ENCODE measurements at places on chromosomes 5 and 9. TPM values are rescaled to one million over a fixed set of nuclear protein-coding genes. Genes with fewer than 3 reads are reported as not detected.

DNA sequence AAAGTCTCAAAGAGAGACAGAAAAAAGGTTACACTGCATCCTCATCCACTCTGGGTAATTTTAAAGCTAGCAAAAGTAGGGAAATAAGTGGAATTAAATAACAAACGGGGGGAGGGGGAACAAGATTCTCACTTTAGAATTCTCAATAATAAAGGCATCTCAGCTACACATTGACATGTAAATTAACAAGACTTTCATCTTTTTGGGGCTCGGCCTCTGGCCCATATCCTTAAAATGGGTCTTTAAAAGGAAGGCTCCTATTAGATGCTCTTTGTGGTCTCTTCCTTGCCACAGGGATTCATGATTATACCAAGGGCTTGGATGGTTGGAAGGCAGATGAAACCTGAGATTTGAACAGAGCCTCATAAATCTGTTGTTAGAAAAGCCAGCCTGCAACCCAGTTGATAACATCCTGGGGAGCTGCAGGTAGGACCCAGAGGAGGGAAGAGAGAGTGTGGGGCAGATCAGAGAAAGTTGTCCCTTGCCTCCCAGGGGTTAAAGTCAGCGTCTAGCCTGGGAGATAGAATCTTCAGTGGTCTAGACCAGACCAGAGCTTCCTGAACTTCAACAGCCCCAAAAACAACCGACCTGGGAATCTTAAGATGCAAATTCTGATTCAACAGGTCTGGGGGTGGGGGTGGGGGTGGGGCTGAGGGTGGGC lies 135.9 kb downstream of the GCNT1 start:
- DNase-seq, result no peak

DNA sequence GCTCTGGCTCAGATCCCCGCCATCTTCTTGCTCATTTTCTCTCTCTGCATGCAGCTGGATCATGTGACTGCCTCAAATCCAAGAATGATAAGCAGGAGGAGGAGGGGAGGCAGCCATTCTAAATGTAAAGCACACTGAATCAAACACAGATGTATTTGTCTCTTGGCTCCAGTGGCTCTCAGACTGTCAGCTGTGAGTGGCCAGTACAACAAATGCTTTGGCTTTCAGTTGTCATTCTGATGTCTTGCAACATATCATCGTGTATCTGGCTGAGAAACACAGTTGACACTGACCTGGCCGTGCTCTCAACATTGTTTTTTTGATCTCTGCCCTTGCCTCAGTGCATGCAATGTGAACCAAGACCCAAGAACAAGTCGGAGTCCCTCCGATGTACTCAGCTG lies 233.1 kb downstream of the ADAMTSL1 start:
- DNase-seq, result peak; percentile 7

Gene CAMK2A
- total RNA-seq, result not detected

- no peak for DNase-seq
Observed at GRCh38 chr5:170228762-170229435, 3.9 kb upstream of the C5orf58 start.

DNA sequence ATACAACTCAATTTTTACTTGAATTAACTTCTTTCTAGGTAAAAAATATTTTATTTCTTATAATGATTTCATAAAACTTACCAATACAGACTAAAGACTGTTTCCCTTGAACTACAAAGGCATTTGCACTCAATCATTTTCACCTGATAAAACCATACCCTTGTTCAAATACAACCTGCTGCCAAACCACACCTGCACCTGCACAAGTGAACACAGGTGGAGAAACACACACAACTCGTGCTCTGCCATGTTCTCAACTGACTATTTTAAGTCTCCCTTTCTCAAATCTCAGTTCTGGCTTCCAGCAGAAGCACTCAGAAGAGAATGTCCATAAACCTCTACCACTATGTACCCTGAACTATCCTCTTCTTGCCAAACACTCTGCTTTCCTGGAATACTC lies 1892.1 kb downstream of the MAT2B start:
- no peak for DNase-seq

- DNase-seq, result no peak
Observed at GRCh38 chr5:102069974-102070373, 226.1 kb downstream of the SLCO4C1 start.

- DNase-seq, result no peak
Observed at GRCh38 chr5:38618154-38618553, 61.7 kb upstream of the LIFR start.

Gene ADGRD2
- total RNA-seq, result not detected

Gene TMEM174
- not detected for total RNA-seq

DNA sequence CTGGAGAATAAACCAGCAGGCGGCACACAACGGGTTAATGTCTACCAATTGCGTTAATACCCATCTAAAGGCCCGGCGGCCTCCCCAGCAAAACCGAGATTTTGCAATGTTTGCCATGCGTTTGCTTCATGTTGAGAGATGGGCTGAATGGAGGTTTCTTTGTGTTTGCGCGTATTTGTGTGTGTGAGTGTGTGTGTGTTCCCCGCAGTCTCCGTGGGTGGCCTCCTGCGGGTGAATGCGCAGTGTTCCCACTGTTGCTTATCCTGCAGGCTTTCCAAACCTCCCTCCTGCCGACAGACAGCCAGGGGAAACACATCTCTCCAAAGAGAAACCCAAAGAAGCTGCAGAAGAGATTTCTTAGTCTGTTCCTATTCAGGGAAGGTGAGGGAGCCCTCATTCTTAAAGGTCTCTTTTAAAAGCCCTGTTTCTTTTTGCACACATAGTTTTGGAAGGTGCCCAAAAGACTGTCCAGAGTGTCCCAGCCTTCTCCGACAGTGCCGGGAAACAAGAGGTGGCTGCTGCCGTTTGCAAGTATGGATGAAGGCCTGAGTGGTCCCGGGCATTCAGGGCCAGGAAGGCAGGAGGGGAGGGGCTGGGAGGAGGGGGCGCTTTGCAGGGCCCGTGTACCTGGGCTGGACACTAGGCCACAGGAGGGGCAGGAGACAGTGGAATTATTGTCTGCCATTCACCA lies 103.8 kb upstream of the ERCC6L2 start:
- DNase-seq, result peak; percentile 82

Gene SLC6A18
- not detected for total RNA-seq

GRCh38 chr5:112869948-112870347 lies 8.9 kb downstream of the SRP19 start:
- DNase-seq, result no peak

- DNase-seq, result no peak
Observed at GRCh38 chr5:94505327-94506068, 112.9 kb downstream of the KIAA0825 start.

GRCh38 chr9:112046181-112046580 lies 128.9 kb downstream of the SUSD1 start:
- no peak for DNase-seq

Gene C5orf52
- not detected for total RNA-seq

Gene LIX1
- total RNA-seq, result not detected

Gene DYNC2I2
- 40.2 TPM for total RNA-seq

Gene OR1J2
- not detected for total RNA-seq

DNA sequence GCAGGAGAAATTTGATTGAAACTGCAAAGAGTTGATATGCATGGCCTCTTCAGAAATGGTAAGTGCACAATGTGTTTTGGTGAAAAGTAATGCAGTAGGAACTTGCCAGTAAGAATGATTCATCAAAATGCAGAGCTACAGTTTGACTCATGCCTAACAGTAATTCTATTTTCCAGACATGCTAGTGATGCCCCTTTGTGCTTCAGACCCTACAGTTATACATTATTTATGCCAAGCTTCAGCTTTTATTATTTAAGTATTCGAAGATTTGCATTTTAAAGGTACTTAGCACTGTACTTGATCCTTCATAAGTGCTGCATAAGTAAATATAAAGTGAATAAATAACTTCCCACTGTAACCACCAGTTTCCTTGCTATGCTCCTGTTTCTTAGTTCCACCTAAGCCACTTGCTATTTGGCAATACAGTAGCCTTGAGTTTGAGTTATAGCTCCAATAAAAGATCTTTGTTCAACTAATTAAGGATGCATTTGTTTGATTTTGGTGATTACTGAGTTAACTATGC lies 3.6 kb upstream of the SPATA31E1 start:
- DNase-seq, result no peak

DNA sequence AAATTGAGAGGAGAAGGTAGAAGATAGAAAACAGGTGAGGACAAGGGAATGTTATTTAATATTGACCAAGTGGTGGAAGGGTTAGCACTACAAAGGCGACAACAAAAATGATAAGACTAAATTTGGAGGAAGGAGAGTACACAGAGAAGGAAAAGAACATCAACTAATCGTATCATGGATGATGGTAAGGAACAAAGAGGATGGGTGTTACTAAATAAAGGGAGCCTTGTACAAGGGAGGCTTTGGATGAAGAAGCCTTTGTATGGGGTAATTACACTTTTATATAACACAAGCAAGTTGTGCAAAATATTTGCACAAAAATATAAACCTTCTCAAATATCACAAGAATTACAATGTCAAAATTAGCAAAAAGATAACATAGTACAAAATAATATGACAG lies 125.7 kb downstream of the ZNF608 start:
- no peak for DNase-seq

Gene TTLL11
- total RNA-seq, result 3.1 TPM

All from HepG2 (cell line).